ENCODE measurements at places on chromosomes 3 and 15.

- DNase-seq, result peak; percentile 4
Observed at GRCh38 chr15:51688863-51689262, 7.6 kb downstream of the SCG3 start.

DNA sequence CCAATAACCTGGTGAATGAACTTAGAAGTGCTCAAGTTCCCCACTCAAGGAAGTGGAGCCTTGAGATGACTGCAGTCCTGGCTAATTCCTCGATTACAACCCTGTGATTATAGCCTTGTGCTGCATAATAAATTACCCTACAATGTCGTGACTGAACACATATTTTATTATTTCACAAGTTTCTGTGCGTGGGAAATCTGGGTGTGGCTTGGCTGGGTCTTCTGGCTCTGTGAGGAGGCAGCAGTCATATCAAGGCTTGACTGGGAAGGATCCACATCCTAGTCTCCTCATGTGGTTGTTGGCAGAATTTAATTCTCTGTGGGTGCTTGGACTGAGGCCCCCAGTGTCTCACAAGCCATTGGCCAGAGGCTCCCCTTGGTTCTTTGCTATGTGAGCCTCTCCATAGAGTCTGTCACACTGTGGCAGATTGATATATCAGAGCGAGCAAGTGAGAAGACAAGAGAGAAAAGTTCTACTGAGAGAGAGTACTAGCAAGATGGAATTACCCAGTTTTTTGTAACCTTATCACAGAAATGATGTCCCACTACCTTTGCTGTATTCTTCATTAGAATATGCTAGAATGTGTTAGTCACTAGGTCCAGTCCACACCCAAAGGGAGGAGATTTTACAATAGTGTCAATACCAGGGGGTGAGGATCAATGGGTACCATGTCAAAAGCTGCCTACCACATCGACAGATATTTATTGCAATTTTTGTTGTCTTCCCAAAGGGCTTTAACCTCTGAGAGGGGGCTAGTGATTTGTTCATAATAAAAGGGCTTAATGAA, 102.8 kb upstream of the TBC1D5 start:
- no peak for DNase-seq

DNA sequence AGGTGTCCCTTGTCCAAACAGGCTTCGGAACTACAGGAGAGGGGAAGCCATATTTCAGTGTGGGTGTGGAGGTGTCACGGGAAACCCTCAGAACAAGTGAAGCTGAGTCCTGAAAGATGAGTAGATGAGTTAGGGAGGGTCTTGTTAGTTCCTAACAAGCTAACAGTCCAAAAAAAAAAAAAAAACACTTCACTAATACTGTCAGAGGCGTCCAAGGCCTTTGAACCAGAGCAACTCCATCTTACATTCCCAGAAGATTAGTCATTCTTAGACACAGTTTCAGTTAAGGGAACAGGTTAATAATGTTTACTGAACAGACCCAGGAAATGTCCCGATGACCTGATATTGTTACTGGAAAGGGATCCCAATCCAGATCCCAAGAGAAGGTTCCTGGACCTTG, 7.0 kb upstream of the ATP8B4 start:
- DNase-seq, result no peak

GRCh38 chr3:180036092-180036670, 556 bp downstream of the PEX5L start:
- peak; percentile 13 for DNase-seq

- DNase-seq, result no peak
Observed at GRCh38 chr15:41866263-41866703, 27.6 kb downstream of the SPTBN5 start.

DNA sequence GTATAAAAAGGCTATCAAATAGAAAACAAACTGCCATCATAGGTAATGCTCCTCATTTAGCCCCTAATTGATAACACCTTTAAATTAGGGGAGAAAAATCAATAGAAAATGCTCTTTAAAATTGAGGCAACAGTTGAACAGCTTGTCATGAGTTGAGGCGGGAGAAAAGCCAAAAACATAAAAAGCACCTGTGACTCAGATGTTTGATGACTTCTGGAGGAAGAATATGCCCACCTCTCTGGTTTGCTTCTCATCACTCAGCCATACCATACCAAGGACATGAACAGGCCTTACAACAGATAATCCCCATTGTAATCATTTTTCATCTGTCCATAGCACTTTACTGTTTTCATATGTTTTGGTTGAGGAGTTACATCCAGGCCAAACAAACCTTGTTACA, 246.0 kb downstream of the MYRIP start:
- no peak for DNase-seq

- peak; percentile 8 for DNase-seq
Observed at GRCh38 chr15:59492389-59493377, 54.7 kb downstream of the FAM81A start.

DNA sequence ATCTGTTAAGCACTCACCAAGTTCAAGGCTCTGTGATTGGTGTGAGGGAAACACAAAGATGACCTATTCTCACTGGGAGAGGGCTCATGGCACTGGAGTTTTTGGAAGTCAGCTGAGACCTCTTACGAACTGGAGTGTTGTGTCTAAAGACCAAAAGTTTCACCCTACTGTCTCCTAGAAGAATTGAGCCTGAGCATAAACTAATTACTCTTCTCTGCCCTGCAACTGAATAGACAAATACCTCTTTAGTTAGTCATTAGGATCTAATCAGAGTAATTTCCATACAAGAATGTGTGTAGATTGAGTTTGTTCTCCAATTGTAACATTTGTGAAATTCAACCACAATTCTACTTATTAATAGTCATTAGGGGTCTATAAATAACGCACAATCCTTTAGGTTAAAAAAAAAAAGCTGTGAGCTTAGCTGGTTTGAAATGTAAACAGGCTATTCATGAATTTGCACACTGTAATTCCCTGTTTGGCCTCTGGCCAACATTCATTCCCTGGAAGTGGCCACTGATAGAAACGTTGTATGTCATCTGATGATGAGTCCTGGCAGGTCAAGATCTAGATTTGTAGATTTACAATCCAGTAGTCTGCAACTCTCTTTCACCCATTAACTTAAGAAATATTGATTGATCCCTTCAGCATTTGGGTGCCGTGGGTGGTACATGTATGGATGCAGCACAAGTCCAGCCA, 76.8 kb upstream of the SOX14 start:
- DNase-seq, result no peak

- DNase-seq, result no peak
Observed at GRCh38 chr3:70646635-70647034, 334.2 kb upstream of the MDFIC2 start.

DNA sequence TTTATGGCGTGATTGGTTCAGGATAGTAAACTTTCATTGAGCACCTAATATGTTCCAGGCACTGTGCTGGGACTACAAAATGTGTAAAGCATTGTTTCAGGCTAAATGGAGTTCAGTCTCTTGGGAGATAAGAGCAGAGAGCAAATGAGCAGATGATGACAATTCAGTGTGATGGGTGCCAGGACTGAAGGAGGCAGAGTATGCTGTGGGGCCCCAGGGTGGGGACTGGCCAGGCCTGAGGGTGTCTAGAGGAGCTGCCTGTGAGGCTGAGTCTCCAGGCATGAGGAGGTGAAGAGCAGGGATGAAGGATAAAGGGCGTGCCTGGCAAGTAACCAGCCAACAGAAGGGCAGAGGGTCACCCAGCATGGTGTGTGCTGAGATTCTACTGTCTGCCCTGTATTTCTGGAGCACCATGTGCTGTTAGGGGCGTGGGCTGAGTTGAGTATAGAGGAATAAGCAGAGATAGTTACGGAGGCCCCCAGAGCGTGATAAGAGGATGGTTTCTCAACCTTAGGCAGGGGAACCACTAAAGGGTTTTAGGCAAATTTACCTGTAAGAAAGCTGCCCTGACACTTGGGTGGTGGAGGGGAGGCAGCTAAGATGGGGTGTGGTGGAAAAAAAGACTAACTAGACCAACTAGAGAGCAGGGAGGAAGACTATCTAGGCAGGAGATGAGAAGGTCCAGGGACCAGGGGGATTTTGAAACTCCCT, 38.5 kb downstream of the EPHB1 start:
- DNase-seq, result no peak

DNA sequence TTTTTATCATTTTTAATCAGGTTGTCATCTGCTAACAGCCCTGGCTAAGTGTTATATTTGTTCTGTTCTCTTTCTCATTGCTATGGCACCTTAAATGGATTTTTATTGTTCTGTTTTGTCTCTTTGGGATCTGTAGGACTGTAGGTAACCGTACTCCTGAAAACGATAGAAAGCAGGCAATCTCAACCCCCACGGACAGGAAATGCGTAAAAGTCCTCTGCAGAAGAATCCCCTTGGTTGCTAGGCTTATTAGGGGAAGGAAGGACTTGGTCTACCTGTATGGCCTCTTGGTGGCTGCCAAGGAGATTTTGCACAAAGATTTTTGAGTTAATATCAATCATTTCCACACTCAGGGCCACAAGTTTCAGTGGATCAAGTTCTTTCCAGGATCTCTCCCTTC, 571.9 kb upstream of the ZNF385D start:
- DNase-seq, result no peak

GRCh38 chr3:156233876-156234275, 113.5 kb downstream of the KCNAB1 start:
- DNase-seq, result no peak

DNA sequence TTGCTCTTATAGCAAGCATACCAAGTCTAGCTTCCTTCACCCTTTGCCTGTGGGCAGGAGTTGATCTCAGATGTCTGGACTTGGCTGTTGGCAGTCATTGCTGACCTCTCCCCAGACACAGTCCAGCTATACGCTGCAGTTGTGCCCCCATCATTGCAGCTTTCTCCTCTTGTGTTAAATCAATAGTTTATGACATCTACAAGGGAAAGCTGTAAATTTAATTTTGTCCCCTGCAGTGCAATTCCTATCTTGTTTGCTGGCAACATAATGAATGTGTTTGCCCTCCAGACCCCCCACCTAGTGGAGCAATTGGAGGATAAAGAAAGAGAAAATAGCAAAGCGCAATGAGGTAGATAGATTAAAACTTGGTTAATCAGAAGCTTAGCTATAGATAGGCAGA, 280.2 kb downstream of the LSAMP start:
- no peak for DNase-seq

DNA sequence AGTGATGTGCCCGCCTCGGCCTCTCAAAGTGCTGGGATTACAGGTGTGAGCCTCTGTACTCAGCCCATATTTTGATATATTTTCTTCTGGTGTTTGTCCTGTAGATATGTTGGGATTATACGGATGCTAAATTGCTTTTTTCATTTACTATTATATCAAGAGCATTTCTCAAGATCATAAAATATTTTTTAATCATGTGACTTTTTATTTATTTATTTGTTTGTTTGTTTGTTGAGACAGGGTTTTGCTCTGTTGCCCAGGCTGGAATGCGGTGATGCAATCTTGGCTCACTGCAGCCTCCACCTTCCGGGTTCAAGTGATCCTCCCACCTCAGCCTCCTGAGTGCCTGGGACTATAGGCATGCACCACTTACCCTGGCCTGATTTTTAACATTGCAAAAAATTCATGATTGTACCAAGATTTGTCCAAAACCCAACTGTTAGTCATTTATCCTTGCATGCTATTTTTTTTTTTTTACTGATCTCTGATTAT, 2.7 kb upstream of the PXK start:
- no peak for DNase-seq

DNA sequence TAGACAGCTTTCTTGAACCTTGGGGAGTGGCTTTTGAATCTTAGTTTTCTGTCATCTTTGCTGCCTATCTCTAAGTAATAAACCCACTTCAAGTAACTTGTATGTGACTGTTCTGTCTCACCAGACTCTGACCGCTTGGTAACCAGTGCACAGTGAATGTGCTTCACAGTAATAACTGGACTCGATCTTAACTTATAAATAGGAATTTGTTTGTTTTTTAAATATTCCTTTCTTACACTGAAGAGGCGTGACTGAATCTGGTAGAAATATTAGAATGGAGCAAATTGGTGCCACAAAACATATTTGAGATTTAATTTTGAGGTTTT, 318.0 kb downstream of the GBE1 start:
- no peak for DNase-seq

GRCh38 chr3:186209810-186210752, 101.2 kb upstream of the ETV5 start:
- no peak for DNase-seq

GRCh38 chr15:29904757-29905417, 82.6 kb upstream of the TJP1 start:
- no peak for DNase-seq

DNA sequence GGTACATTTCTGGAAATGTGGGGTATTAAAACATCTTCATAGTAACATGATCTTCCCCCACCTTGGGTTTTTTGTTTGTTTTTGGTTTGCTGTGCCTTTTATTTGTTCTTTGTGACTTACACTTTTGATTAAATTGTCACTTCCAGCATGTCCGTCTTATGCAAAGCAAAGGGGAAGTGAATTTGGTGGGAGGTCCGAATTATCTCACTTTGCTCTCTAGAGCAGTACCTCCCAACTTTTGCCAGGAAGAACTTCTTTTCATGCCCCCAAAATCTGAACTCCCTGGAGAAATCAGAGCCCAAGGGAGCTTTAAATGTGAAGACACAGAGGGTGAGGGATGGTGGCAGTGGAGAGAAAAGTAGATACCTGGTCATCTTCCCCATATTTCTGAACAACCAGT, 173.1 kb downstream of the IL5RA start:
- DNase-seq, result no peak

- DNase-seq, result no peak
Observed at GRCh38 chr15:62534996-62535395, 369.9 kb upstream of the C2CD4B start.

Measured in GM19239 (cell line).